ENCODE measurements at places on chromosomes 3 and 15.

- no peak for DNase-seq
Measured at GRCh38 chr3:58141766-58142345, 68.9 kb downstream of the DNASE1L3 start.

GRCh38 chr15:101110681-101111569 is 140.9 kb downstream of the CHSY1 start:
- DNase-seq: no peak

DNA sequence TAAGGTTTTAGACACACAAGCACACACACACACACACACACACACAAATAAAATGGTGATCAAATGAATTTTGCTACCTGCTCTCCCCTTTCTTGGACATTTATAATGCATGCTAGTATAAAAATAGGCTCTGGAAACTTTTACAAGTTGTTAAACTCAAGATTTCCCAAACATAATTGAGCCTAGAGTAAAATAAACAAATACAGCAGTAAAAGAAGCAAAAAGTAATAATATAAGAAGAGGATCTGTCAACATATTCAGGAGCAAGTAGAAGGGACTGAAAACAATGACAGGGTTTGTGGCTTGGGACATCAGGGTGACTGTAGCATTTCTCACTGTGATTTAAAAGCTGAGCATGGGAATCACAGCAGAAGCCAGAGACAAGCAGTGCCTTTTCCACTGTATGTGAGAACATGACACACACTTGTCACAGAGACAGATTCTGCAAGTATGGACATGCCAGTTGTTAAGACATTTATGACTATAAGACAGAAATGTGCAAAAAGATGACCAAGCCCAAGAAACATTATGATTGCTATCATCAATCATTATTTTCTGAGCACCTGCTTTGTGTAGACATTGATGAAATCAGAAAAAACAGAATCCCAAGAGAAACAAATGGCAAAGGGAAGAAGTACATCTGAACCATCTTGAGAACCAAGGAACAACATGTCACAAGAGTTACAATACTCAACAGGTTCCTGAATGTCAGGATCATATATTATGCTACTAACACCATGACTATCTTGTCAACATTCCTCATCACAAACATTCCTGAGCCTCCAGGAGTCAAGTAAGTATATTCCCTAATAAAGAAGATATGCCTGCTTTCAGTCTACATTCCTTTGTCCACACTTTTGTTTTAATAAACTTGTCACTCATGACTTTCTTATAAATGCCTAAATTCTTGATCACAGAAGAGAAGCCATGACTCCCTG is 7.1 kb downstream of the THRB start:
- DNase-seq: no peak

DNA sequence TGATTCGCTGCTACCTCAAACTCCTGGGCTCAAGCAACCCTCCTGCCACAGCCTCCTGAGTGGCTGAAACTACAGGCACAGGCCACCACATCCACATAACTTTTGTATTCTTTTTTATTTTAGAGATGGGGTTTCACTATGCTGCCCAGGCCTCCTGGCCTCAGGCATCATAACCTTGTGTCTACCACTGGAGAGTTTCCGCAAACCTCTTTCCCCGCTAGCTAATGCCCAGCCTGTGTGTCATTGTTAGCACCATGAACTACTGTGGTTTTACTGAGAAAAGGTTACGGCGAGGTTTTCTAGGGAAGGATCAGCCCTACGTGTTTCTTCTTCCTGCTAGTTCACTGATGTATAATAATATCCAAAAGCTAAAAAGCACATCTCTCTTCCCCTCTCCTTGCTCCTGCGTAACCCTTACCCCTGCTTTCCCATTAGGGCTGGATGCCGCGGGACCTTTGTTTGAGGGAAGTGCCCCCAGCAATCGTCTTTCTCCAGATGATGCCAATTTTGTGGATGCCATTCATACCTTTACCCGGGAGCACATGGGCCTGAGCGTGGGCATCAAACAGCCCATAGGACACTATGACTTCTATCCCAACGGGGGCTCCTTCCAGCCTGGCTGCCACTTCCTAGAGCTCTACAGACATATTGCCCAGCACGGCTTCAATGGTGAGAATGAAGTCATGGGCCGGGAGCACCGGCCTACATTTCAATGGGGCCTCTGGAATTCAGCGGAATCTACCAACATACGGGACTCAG is 113.7 kb downstream of the LIPC start:
- DNase-seq: no peak

DNA sequence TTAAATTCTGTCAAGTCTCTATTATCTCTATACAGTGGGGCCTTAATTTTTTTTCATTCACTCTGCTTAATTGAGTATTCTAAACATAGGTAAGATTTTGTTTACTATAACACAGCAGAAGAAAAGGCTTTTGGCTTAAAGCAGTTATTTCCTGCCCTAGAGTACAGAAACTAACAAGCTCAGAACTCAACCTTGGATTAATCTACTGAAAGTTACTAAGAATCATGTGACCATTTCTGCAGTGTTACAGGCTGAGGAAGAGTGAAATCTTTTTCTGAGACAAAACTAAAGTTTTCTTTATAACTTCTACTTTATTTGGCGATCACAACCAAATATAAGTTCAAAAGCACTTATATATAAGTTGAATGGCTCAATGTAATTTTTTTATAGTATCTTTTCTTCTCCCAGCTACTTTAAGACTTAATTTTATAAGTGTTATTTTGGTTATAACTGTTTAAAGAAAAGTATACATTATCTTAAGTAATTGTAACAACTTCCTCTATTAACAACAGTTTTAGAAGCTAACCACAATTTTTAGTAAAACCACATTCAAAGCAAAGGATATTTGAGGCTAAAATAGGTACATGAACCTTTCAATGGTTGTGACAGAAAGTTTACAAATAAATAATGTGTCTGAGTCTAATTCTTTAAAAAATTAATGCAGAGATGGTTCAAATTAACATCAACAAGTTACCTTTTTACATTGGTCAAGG is 240.6 kb upstream of the NAALADL2 start:
- DNase-seq: no peak

DNA sequence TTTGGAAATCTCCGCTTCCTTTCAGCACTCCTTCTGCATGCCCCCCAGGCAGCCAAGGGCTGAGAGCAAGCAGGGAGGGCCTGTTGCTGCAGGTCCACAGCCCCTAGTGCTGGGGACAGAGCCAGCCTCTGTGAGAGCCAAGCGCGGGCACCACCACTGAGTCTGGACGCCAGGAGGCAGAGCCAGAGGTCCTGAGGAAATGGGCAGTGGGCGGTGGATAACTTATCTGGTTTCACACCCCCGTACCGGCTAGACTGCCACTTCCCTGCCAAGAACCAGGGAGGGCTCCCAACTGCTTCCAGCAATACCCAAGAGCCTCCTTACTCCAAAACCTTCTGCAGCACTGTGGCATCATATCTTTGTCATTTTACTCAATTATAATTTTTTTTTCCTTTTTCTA is 141.6 kb upstream of the IGF1R start:
- no peak for DNase-seq
